ENCODE measurements at places on chromosomes 3 and 15.

DNA sequence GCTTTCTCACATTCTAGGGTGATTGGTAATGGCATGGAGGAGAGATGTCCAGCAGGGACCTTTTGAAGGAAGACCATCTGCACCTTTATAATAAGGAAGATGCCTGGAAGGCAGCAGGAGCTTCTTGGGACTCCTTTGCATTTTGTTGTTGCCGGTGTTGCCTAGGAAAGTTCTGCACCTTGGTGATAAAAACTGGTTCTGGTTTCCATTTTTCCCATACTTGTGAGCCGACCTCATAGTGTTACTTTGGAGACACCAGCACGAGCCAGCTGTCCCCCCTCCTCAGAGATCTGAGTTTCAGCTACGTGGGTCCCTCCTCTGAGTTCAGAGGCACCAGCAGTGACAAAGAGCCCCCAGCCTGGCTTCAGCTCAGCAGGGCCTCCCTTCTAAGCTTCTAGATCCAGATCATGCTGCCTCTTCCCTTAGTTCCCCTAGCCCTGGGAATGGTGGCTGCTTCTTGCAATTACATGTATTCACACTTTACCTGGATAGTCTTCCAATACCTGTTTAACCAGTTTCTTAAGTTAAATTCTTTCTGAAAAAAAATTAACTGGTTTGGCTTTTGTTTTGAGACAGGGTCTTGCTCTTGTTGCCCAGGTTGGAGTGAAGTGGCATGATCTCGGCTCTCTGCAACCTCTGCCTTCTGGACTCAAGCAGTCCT is 18.0 kb upstream of the FSTL1 start:
- no peak for DNase-seq

DNA sequence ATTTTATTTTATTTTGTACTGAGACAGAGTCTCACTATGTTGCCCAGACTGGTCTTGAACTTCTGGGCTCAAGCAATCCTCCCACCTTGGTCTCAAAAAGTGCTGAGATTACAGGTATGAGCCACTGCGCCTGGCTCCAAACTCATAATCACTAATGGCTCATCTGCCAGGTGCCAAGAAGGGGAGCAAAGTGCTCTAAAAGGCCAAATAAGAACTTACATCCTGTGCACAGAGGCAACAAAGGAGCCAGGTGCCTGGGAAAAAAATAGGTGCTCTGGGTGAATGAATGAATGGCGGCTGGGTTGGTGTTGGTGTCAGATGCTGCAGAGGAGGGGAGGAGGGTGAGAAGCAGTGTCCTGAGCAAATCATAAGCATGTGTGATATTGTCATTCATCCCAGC is 25.9 kb upstream of the ADAMTS7 start:
- no peak for DNase-seq

DNA sequence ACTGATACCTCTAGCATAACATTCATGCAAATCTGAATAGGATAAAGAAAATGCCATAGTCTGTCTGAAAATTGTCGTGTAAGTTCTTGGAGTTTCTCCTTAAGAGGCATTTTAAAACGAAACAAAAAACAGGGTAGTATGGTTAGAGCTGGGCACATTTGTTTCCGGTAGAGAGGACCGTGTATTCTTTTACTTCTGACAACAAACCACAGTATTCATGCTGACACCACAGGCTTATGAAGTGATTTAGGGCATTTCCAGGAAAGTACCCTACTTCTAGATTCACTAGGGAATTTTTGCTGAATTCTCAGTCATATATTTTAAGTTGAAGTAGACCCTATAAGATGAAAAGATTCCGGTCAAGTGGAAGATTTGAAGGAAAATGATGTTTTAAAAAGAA is 541.3 kb downstream of the UNC13C start:
- no peak for DNase-seq

- DNase-seq, result no peak
Measured at GRCh38 chr3:53170325-53171063, 9.5 kb downstream of the PRKCD start.

GRCh38 chr15:37104424-37104981 is 4.2 kb upstream of the MEIS2 start:
- no peak for DNase-seq

DNA sequence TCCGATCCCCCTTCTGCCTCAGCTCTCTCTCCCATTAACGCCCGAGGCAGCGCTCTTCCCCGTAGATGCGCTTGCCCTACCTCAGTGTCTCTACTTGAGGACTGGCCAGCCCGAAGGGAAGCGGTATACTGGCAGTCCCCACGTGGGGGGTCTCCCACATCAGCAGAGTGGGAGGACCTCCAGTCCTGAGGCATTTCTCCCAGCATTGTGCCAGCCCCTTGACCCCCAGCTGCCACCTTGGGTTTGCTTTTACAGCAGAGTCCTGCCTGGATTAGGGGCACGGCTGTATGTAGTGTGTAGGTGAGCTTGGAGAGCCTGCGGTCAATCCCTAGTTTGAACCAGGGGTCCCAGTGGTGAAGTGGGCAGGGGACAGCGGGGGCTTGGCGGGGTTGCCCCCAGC is 767 bp downstream of the SEMA3F start:
- DNase-seq, result no peak

DNA sequence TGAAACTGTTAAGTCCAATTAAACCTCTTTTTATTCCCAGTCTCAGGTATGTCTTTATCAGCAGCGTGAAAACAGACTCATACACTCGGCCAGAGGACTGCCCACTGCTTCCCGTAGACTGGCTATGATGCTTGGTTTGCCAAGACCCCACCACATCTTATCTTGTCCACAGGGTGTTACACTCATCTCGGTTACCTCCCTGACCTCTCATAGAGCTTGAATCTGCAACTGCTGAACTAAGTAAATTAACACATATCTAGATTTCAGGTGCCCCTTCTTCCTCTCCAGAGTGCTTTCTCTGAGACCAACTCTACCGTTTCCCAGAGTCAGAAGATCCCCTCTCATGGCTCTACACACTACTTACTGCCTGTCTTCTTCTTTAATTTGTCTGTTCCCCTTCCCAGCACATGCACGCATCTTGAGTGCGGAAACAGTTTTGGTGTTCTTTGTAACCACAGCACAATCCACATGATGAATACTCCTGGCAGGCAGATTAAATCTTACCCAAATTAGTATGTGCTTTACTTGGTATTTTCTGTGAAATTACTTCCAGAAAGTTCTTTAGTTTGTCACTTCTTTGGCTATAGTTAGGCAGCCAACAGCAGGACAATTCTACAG is 49.7 kb downstream of the CD200 start:
- DNase-seq, result no peak

- no peak for DNase-seq
Measured at GRCh38 chr15:49898097-49898496, 220.9 kb downstream of the ATP8B4 start.

GRCh38 chr15:73677146-73677607 is 7.0 kb upstream of the CD276 start:
- no peak for DNase-seq

GRCh38 chr3:133412183-133413132 is 12.6 kb downstream of the BFSP2 start:
- DNase-seq, result no peak

GRCh38 chr3:151775314-151776258 is 38.3 kb upstream of the AADAC start:
- DNase-seq, result no peak

DNA sequence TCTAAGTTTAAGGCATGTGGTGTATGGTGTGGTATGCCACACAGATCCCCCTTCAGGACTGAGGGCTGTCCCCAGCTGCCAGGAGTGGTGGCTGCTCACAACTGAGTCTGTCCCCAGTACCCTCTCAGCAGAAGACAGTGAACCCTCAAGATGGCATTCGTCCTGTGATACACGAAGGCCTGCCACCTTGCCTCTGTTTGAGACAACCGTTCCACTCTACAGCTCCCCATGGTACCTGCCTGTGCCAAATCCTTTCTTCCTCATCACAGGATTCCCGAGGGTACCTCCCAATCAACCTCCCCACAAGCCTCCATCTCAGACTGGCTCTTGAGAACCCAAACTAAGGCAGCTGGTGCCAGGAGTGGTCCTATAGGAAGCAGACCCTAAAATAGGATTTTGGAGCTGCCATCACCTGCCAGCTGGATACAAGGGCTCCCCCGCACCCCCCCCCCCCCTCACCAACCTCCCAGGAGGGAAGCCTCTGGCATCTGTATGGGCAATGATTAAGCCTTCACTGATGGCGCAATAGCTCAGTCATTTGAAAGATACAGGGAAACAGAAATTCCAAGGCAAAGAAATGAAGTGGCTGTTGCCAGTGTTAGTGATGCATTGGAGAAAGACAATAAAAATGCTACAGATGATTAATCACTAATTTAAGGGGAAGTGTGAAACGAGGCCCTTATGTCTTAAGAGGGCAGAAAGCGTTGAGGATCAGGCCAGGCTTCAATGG is 230.0 kb upstream of the LYSMD4 start:
- no peak for DNase-seq

- no peak for DNase-seq
Measured at GRCh38 chr3:124381575-124382333, 348.5 kb upstream of the UMPS start.

All from HS-27A (cell line).